ENCODE measurements at places on chromosomes 6 and 20. TPM values are rescaled to one million over a fixed set of nuclear protein-coding genes. Genes with fewer than 3 reads are reported as not detected.

The PTCRA gene
- 0.24 TPM for polyA plus RNA-seq

The KIAA1755 gene
- polyA plus RNA-seq, result 2.9 TPM

The TASP1 gene
- polyA plus RNA-seq, result 17.0 TPM

The PLA2G7 gene
- polyA plus RNA-seq, result 2.9 TPM
